Stimulated activated CD8-positive, alpha-beta memory T cell treated with anti-CD3 and anti-CD28 coated beads, Interleukin-4, amount 100 ng/mL, for 24 hours (primary cell): ENCODE measurements at places on chromosomes 5 and 9.
A peak's percentile ranks its signal among the peaks of the same experiment; 100 is the strongest.

- DNase-seq = no peak
These were observed 111.0 kb downstream of the KLHL3 start for GRCh38 chr5:137624786-137625349.

DNA sequence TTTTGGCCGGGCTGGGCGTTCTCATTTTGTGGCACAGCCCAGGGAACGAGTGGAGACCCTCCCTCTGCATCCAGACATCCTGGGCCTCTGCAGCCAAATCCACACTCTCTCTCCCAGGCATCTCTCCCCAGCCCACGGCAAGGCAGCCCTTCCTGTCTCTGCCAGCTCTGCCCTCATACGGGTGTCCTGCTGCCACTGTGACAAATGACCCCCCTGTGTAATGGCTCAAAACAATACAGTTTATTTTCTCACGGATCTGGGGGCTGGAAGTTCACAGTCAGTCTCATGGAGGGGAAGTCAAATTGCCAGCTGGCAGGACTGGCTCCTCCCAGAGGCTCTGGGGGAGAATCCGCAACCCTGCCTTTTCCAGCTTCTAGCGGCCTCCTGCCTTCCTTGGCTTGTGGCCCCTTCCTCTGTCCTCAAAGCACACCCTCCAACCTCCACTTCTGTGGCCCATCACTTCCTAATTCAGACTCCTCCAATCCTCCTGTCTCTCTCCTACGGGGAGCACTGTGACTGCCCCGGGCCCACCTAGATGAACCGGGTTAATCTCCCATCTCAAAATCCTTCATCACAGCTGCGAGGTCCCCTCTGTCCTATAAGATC lies 70.2 kb upstream of the COL5A1 start:
- no peak for DNase-seq

DNA sequence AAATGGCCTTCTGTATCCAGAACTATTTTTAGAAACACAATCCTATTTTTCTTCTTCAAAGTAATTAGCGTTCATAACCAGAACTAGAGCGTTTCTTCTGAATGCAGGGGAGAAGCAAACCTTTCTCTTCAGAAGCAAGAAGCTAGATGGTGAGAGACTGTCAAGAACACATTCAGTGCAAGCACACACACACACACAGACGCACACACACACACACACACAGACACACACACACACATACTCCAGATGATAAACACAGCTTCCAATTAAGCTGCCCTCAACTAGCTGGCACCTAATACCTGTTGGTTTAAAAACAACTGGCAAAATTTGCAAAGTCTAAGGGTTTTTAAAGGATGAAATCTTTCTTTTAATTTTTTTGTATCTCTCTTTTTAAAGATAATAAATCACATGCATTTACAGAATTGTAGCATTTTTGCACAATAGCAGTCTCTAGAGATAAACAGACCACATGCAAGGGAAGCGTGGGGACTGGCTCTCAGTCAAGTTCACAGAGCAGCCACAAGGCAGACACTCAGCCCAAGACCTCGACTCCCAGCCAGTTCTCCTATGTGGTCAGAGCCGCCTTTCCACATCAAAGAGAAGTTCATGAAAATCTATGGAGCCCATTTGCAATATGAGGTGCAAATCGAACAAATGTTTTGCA lies 138.5 kb downstream of the TTLL11 start:
- no peak for DNase-seq

GRCh38 chr5:157463621-157464518 lies 3.9 kb downstream of the NIPAL4 start:
- no peak for DNase-seq

DNA sequence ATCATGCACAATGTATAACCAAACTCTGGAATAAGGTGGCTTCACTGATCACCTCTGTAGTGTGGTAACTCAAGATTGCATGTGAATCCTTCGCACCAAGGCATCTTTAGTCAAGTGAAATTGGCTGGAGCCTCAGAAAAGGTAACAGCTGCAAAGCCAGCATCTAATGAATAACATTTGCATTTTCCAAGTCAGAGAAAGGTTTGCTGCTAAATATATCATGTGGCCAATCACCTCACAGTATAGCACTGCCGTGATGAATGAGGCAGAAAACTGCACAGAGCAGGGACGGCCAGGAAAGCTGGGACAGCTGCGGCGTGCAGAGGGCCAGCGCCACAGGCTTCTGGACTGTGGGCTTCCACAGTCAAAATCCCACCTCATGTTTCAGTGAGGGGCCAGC lies 18.5 kb downstream of the MRPS27 start:
- no peak for DNase-seq

DNA sequence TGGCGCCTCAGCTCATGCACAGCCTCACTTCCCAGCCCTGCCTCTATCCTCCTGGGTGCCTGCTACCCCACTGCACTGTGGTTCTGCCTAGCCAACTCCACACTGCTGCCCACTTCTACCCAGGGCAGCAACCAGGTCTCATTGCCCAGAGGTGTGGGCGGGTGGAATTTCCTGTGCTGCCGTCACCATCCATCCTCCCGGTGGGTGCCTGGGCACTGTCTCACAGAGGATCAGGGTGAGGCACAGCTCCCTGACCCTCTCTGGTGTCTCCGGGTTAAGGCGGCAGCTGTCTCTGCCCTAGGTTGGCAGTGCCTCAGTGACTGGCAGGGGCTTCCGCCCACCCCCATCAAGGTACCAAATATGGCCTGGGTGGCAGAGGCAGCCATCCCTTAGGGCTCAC lies 4.3 kb upstream of the MTMR12 start:
- no peak for DNase-seq

DNA sequence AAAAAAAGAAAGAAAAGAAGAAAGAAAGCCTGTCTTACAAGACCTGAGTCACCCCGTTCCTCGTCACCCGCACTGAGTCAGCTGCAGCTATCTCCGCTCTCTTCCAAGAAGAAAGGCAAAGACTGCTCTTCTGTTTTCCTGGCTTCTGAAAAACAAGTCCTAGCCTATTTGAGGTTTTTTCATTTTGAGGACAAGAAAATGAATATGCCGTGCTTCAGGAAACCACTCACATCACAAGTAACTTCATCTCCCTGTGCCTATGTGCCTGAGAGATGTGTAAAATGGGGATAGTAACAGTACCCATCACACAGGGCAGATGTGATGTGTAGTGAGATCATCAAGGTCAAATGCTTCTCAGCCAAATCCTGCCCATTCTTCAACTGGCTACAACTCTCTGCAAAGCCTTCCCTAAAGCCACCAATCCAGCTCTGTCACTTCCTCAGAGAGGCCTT lies 78.4 kb downstream of the GLDC start:
- no peak for DNase-seq

- DNase-seq = no peak
These were observed 602.7 kb upstream of the SEMA6A start for GRCh38 chr5:117177302-117177701.

- no peak for DNase-seq
These were observed 171.7 kb downstream of the ERCC6L2 start for GRCh38 chr9:96047116-96047639.

GRCh38 chr9:124366476-124367220 lies 48.6 kb downstream of the PSMB7 start:
- no peak for DNase-seq

- no peak for DNase-seq
These were observed 189.4 kb downstream of the NXNL2 start for GRCh38 chr9:88724331-88724730.

DNA sequence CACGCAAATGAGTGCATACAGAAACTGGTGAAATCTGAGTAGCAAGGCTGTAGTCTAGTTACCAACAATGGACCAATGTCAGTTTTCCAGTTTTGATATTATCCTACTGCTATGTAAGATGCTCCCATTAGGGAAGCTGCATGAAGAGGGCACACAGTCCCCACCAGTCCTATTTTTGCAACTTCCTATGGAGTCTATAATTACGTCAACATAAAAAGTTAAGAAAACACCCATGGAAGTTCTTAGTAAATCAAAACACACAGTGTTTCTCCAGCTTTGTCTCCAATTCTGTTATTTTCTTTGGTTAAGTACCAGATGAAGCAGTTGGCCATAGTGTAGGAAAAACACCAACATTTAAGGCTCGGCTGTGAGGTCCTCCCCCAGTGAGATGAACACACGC lies 58.7 kb downstream of the FAT2 start:
- no peak for DNase-seq

- no peak for DNase-seq
These were observed 79.2 kb downstream of the PTCH1 start for GRCh38 chr9:95437559-95437958.

GRCh38 chr5:96537386-96537785 lies 104.3 kb upstream of the PCSK1 start:
- DNase-seq = no peak

DNA sequence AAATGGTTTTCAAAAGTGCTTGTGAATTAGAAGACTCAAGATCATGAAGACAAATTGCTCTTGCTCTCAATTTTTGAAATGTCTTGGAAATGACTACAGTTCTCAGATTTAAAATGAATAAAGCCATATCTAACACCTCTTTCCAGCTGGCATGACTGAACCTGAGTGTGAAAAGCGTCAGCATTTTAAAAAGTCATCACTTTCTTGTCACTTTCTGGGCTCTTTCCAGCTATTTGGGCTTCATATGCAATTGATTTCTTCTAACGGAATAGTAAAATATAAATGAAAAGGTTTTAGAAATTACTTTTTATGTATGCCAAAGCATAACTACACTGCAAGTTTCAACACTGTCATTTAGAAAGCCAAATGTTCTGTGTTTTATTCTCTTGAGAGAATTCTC lies 2.3 kb downstream of the GPR21 start:
- DNase-seq = no peak

DNA sequence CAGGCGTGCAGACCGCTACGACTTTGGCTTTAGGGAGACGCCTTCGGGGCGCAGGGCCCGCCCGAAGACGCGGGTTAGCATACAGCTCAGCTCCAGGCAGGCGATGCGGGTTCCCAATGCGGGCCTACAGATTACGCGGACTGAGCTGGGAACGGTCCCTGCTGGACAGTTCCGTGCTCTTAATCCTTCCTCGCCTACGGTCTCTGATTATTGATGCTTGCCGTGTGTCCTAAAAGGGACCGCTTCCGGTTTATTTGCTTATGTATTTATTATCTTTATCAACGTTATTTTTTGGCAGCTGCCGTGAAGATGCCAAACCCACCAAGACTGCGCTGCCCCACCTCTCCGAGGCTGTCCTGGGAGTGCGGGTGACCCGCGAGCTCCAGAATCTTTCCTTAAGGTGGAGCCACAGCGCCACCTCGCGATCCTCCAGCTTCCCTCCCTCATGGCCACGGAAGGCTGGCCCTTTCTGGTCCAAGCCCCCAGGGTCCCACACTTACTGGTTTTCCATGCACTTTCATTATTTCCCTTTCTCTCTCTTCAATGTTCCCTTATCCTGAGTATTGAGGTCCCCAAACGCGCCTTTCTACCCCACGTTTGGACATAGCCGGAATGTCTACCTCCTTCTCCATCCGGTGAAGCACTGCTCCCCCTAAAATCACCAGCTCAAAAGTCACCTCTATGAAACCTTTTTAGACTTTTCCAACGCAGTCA lies 7.0 kb upstream of the EBF1 start:
- peak; percentile 51 for DNase-seq

- no peak for DNase-seq
These were observed 29.9 kb downstream of the SLC6A18 start for GRCh38 chr5:1255081-1255561.
